ENCODE measurements at places on chromosomes 11 and 22.

DNA sequence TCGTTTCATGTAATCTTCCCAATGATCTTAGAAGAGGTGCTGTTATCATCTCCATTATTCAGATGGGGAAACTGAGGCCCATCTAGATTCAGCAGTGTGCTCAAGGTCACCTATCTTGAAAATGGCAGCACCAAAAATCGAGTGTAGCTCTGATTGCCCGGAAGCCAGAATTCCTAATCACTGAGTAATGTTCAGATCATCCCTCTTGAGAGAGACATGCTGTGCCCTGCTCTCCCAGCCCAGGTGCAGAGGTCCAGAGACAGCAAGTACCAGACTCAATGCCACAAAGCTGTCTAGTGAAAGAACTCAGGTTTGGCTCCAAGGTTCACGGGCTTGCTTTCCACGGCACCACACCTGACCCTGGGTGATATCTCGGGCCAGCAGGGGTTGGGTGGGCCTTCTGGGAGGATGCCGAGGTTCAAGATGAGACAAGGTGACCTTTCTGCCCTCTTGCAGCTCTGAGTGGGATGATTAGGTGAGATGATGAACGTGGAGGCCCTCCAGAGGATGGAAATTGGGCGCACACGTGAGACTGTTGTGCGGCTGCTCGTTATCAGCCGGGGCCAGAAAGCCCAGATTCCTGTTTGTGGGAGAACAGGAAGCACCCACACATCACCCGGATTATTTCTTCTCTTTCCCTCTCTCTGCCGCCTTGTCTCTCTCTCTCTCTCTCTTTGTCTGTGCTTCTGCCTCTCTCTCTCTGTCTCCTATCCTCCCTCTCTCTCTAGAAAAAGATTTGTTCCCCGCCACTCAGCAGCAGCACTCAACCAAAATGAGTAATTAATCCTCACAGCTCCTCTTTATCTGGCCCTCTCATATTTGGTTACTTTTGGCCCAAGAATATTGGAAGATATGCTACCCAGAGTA, 19.0 kb upstream of the RASD2 start:
- no peak for DNase-seq

DNA sequence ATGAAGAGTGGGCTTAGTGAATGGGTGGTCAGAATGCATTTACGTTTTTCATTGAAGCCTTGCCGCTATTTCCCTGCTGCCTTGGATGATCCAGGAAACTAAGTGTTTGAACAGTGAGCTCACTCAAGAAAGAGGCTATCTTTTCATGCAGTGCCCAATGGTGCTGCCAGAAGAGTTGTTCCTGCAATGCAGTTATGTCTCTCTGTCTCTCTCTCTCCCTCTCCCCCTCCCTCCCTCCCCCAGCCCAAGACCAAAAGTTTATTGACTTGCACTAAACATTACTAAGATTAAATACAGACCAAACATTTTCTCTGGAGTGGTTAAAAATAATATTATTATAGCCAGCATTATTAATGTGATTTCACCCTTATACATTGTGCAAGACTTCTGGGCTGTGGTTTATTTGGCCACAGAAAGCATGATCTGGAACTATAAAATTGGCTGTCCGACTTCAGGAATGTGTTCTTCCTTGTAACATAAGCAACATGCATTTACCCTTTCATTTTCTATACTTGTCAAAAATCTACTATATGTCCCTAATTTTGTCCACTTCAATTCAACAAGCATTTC, 6.6 kb upstream of the FUT4 start:
- no peak for DNase-seq

DNA sequence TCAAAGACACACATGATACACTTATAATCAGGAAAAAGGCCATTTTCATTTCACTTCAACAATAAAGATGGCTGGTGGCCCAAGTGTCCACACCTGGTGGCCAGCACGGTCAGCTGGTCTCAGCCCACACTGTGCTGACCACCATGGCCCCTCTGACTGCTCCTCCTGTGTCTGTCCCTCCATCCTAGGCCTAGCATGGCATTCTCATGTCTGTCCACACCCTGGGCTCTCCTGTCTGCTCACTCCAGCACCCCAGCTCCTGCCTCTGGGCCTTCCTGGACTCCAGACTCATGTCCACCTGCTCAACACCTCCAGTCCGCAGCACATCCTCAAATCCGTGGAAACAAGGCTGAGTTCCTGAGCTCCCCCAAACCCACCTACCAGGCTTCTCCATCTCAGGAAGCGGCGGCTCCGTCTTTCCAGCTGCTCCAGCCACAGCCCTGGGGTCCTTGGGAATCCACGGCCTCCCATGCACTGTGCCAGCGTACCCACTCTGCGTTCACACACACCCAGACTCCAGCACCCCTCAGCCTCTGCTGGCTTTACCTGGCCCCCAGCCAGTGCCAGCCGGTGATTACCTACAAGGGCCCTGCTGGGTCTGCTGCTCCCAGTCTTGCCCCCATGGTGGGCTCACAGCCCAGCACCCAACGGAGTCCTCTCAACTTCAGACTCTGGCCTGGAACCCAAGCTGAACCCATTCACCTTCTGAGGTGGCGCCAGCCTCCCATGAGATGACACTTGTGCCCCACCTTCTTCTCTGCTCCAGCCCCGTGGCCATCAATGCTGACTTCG, 13.9 kb downstream of the SIRT3 start:
- no peak for DNase-seq

GRCh38 chr11:63869683-63870082, 30.8 kb downstream of the MARK2 start:
- DNase-seq, result peak; percentile 20

All from stimulated activated CD4-positive, alpha-beta T cell treated with anti-CD3 and anti-CD28 coated beads, Interleukin-15, amount 100 ng/mL, for 1 hour (primary cell).